ENCODE measurements at places on chromosomes 3 and 15.

DNA sequence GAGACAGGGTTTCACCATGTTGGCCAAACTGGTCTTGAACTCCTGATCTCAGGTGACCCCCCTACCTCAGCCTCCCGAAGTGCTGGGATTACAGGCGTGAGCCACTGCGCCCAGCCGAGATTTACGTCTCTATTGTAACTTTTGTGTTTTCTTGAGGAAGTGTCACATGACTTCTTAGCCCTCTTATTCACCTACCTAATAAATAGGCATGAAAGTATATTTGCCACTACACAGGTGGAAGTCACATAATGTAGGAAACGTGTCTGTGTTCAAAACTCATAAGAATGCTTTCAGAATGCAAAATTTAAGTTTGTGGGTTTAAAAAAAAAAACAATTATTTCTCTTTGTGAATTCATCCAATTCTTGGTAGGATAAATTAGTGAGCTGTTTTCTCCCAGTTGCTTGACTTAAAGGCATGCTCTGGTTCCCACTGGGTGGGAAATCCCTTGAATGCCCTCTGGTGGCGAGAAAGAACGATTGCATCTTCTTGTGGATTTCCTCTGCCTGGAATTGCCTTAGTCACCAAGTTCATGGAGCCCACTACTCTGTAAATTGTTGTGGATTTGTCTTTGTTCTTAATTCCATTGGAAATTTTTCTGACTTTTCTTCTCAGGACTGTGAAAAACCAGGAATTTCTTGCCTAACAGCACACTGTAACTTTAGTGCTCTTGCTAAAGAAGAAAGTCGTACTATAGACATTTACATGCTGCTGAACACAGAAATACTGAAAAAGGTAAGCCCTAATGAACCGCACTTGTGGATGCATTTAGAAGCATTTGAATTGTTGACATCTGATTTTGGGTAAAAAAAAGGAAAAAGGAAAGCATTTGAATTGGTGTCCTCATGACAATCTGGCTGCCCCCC, 82.2 kb upstream of the CTDSPL start:
- peak; percentile 12 for DNase-seq

DNA sequence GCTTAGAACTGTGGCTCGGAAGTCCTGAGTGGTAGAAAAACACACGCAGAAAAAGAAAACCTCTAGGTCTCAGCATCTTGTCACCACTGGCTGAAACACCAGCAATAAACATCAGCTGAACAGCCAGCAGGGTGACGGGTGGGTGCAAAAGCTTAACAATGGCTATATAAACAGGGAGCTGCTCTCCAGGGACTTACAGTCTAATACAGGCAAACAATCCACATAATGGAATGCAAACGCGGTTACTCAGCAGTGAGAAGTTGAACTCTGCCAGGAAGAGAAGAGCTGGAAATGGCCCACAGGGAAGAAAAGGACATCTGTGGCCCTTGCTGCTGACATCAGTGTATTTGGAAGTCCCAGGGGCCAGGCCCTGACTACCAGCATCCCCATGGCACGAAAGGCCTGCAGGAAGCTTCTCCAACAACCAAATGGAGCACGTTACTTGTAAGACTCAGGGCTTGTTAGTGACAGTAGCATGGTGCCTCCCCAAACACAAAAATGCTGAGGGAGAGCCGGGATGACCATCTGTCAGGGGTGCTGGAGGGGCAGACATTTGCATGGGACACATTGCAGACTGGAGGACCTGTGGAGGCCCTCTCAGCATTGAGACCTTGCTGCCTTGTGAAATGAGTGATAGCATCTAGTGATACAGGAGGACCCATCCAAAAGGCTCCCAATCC, 3.0 kb downstream of the HEG1 start:
- no peak for DNase-seq

DNA sequence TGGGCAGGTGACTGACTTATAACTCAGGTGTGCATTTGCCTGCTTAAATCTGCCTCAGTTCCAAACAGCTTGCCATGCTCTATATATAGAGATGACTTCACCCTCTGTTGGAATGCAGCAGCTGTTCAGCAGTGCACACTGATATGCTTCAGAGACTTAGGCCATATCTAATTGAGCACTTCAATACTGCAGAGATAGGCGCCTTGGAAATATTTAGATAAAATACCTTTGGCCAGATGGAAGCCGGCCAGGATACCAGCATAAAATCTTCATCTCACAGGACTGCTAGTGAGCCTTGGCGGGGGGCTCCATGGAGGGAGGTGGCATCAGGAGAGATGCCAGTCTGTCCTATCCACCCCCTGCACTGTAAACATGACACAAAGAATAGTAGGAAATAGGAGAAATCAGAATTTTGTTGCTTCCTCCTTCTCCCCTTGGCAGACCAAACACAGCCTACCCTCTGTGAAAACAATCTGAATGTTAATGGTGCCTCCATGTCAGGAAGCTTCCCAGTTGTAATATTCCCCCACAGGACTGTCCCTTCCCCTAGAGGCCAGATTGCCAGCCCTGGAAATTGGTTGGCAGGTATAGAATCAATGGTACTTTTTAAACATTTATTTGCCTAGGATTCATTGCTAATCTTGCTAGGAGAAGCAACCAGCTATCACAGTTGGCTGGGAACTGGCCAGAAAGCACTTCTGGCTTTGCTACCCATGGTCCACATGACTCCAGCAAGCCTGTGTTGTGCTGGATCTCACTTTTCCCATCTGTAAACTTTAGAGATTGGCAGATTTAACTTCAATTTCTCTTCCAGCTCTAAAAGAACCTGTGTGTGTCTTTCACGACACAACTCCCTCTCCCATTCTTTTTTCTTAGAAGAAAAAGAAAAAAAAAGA, 215.5 kb upstream of the KCNMB2 start:
- DNase-seq = no peak

- DNase-seq = no peak
Observed at GRCh38 chr3:31448882-31449243, 83.9 kb upstream of the STT3B start.

- no peak for DNase-seq
Observed at GRCh38 chr15:56963710-56964109, 45.3 kb downstream of the TCF12 start.

DNA sequence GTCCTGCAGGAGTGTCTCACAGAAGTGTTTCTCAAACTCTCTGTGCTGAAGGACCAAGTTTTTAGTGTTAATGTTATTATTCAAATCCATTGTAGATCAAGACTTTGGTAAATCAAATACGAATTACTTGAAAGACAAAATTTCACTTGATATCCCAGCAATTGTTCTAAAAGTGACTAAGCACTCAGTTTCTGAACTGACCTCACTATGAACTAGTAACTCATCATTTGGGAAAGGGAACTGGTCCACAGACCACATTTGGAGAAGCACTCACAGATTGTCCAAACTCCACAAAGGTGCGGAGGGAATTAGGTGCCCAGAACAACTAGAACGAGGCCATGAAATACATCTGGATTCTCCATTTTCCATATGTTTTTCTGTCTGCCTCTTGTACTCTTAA, 25.6 kb downstream of the FAM43A start:
- DNase-seq = no peak

DNA sequence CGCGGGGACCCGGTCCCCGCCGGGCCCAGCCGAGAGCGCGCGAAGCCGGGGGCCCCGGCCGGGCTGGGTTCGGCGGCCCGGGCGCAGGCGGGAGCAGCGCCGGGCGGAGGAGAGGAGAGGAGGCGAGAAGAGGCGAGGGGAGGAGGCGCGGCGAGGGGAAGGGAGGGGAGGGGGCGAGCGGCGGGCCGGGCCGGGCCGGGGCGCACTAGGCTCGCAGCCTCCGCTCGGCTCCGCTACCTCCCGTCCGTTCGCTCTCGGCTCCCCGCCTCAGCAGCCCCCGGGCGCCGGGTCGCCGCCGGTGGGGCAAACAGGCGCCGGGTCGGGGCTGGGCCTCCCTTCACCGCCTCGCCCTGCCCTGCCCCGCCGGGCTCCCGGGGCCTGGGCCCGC, 351 bp downstream of the INSYN1 start:
- DNase-seq = no peak

GRCh38 chr3:160695003-160695402, 18.0 kb downstream of the ARL14 start:
- DNase-seq = no peak

- DNase-seq = no peak
Observed at GRCh38 chr3:69541711-69542088, 155.8 kb upstream of the FRMD4B start.

DNA sequence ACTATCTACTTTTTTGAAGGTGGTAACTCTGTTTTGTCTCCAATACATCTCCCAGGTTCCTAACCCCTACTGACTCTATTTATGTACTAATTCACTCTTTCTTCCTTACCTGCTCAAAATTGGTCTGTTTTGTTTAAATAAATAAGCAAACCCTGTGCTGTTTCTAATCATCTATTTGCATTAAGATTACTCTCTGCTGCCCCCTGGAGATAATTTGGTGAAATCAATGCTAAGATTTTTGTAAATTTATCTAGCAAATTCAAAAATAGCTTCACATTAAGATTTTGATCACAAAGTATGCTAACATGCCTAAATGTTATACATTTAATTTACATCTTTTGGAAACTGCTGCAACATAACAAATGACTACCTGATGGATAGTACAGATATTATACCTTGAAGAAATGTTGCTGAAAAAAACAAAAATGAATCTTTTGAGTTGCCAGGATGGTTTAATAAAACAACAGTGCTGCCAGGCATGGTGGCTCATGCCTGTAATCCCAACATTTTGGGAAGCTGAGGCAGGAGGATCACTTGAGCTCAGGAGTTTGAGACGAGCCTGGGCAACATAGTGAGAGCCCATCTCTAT, 4.4 kb upstream of the CD200R1 start:
- peak; percentile 64 for DNase-seq

- no peak for DNase-seq
Observed at GRCh38 chr3:46184469-46184868, 23.6 kb downstream of the CCR1 start.

- DNase-seq = peak; percentile 21
Observed at GRCh38 chr3:61894988-61895935, 333.9 kb downstream of the PTPRG start.

DNA sequence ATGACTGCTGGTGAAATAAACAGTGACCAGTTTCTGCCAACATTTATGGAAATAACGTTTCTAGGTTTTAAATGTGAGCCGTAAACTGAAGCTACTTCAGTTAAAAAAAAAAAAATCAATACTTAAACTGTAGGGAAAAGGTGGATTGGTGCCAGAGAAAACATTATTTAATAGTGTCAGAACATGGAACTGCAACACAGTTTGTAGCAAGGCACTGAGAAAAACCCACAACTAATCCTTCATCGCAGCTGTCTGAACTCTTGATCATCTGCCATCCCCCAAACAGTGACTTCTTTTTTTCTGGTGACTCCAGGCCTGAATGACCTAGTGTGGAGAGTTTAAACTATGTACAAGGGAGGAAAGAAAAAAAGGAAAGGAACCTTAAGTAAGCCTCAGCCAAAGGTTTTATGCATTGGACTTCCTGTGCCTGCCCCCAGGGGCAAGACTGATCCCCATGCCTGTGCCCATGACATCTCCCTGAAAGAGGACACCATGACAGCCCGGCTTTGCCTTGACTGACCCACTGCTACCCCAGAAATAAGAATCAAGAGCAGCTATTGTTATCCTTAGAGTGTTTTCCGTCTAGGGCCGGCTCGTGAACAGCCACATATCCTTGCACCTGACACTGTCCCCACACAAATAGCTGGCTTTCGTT, 33.1 kb downstream of the CRTAP start:
- no peak for DNase-seq

DNA sequence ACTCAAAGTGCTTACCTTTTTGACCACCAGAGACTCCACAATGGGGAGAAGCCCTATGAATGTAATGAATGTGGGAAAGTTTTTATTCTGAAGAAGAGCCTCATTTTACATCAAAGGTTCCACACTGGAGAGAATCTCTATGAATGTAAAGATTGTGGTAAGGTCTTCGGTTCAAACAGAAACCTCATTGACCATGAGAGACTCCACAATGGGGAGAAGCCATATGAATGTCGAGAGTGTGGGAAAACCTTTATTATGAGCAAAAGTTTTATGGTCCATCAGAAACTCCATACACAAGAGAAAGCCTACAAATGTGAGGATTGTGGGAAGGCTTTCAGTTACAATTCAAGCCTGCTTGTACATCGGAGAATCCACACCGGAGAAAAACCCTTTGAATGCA, 5.5 kb upstream of the ZNF35 start:
- DNase-seq = no peak

DNA sequence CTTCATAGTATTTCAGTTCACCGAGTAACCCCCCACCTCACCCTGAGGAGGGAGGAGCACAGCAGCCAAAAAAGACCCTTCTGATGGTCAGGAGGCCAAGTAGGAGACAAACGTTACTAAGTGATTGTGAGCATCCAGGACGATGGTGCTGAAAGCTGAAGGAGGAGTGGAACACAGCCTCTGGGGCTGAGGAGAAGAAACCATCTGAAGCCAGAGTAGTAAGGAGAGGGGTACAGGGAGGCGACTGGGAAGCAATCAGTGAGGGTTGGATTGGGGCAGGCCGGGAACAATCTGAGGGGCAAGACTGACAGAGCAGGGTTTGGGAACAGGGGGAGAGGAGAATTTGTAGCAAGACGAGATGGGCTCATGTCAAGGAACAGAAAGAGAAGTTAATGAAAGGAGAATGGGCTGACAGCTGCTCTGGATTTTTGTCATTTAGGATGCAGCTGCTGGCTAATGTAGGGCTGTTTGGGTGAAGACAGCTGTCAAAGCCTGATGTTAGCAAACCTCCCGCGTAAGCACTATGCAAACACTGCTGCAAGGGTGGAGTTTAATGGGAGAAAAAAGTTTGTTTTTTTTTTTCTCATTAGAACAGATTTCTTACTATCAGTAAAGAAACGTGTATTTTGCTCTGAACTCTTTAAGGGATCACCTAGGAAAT, 622.2 kb downstream of the EDEM1 start:
- no peak for DNase-seq

DNA sequence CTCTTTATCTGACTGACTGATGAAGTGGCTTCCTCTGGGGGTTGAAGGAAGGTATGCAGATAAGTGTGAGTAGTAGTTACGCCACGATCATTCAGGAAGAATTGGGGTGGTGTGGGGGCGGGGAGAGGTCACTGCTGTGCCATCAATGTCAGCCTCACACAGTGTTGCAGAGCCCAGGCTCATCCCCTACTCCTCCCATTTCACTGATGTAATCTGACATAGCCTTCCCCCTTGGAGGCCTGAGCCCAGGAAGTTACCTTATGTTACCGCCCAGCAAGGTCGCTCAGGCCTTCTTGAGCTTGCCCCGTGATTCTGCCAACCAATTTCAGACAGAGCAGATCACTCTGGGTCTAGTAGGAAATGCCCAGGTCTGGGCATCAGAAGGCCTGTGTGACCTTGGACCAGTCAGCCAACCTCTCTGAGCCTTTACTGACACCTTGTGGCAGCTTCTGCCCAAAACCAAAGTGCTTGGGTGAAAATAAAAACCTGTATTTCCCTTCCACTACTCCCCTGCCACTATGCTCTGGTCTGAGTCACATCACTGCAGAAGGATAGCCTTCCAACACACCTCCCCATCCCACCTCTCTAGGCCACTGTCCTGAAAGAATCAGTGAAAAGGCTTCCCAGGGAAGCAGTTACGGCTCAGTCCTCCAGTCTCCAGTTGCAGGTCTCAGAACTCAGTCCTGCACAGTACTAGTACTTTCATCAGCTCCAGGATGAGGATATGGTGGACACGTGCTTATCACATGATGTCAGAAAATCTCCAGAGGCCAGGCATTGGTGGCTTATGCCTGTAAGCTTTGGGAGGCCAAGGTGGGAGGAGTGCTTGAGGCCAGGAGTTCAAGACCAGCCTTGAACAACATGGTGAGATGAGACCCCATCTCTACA, 28.1 kb upstream of the INSYN1 start:
- peak; percentile 16 for DNase-seq

- DNase-seq = peak; percentile 85
Observed at GRCh38 chr15:88635318-88635717, 3.5 kb upstream of the ISG20 start.

Measured in CD4-positive, CD25-positive, alpha-beta regulatory T cell (primary cell).